Bronchus fibroblast of lung (primary cell): ENCODE measurements at places on chromosomes 7 and 10. TPM values are rescaled to one million over a fixed set of nuclear protein-coding genes. Genes with fewer than 3 reads are reported as not detected.

BICC1 gene
- total RNA-seq = 12.0 and 12.1 TPM in 2 replicates

EN2 gene
- not detected in 2 replicates for total RNA-seq

MMD2 gene
- not detected in 2 replicates for total RNA-seq

PAOX gene
- 4.4 and 4.6 TPM in 2 replicates for total RNA-seq

AGBL3 gene
- 0.15 and 0.17 TPM in 2 replicates for total RNA-seq

SORCS1 gene
- total RNA-seq = under 0.01 TPM in 1 of 2 replicates, not detected in the other

COL28A1 gene
- total RNA-seq = 0.17 TPM in 1 of 2 replicates, not detected in the other

KLF14 gene
- total RNA-seq = not detected in 2 replicates

H2BK1 gene
- total RNA-seq = not detected in 2 replicates

VWDE gene
- 0.15 and 0.17 TPM in 2 replicates for total RNA-seq

PHKG1 gene
- 0.34 TPM in 1 of 2 replicates, not detected in the other for total RNA-seq

LIPM gene
- total RNA-seq = not detected in 2 replicates

RTKN2 gene
- total RNA-seq = 0.89 and 2.0 TPM in 2 replicates

LRRD1 gene
- 0.17 TPM in 1 of 2 replicates, not detected in the other for total RNA-seq

CYP3A4 gene
- not detected in 2 replicates for total RNA-seq

GRM3 gene
- not detected in 2 replicates for total RNA-seq

PDK4 gene
- 0.45 and 2.0 TPM in 2 replicates for total RNA-seq

FZD8 gene
- 0.84 and 0.89 TPM in 2 replicates for total RNA-seq

LDB3 gene
- 0.15 and 0.17 TPM in 2 replicates for total RNA-seq

TMEM270 gene
- total RNA-seq = not detected in 2 replicates

CCDC172 gene
- total RNA-seq = not detected in 2 replicates

FAM25A gene
- not detected in 2 replicates for total RNA-seq

SPACDR gene
- 1.8 and 2.7 TPM in 2 replicates for total RNA-seq

CUBN gene
- 0.17 and 0.89 TPM in 2 replicates for total RNA-seq

NDUFB2 gene
- total RNA-seq = 412 and 426 TPM in 2 replicates

FAM170B gene
- not detected in 2 replicates for total RNA-seq

LIPN gene
- not detected in 2 replicates for total RNA-seq

KIF11 gene
- total RNA-seq = 32.9 and 37.5 TPM in 2 replicates

SLC29A3 gene
- 2.2 TPM in 2 replicates for total RNA-seq

SEMA3A gene
- total RNA-seq = 34.0 and 38.7 TPM in 2 replicates

INHBA gene
- total RNA-seq = 4.9 TPM in 2 replicates

OPN4 gene
- not detected in 2 replicates for total RNA-seq

EVX1 gene
- not detected in 2 replicates for total RNA-seq

ASIC3 gene
- total RNA-seq = under 0.01 and 0.17 TPM in 2 replicates

KLLN gene
- total RNA-seq = 0.30 and 0.34 TPM in 2 replicates

IL15RA gene
- total RNA-seq = 2.5 and 6.1 TPM in 2 replicates

GHRHR gene
- not detected in 2 replicates for total RNA-seq

GATAD1 gene
- total RNA-seq = 10.1 and 12.3 TPM in 2 replicates

ALOX5 gene
- not detected in 2 replicates for total RNA-seq

PON1 gene
- total RNA-seq = not detected in 2 replicates

NPSR1 gene
- total RNA-seq = not detected in 2 replicates

CCZ1 gene
- total RNA-seq = 57.1 and 63.7 TPM in 2 replicates

ITIH5 gene
- 0.15 and 0.67 TPM in 2 replicates for total RNA-seq

C1QL3 gene
- total RNA-seq = not detected in 2 replicates

ABCA13 gene
- total RNA-seq = under 0.01 TPM in 1 of 2 replicates, not detected in the other
